ENCODE measurements at places on chromosomes 11 and 22.

- DNase-seq = no peak
Observed at GRCh38 chr11:82998697-82999096, 73.0 kb downstream of the RAB30 start.

DNA sequence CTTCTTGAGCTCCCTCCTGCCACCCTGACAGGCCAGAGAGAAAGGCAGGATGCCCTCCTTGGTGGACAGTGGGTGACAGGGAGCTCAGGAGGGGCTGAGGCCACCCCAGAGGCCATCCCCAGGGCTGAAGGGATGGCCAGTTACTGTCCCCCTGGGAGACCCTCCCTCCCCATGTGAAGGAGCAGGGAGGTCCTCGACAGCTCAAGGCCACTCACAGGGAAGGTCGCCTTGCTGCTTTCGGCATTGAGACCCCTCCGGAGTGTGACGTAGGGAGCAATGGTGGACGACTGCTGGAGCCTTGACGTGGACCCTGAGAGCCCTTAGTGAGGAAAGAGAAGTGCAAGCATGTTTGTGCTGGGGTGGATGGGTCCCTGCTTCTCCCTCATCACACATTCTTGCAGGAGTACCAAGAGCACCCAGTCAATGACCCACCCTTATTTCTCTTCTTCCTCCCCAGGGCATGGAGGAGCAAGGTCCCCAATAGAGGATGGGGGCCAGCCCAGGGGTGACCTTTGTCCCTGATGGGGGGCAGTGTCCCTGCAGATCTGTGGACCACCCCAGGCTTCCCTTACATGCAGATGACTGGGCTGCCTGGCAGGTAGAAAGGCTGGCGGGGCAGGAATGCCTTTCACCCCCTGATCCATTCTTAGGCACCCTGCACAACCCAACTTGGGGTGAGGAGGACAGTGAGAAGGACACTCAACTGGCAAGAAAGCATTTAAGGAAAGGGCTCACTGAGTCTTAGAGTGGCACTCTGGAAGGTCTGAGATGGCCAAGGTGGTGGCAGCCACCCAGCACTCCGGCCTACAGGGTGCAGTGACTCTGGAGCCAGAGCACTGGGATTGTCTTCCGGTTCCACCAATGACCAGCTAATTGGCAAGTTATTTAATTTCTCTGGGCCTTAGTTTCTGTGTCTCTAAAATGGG, 51.4 kb downstream of the C11orf58 start:
- DNase-seq = no peak

DNA sequence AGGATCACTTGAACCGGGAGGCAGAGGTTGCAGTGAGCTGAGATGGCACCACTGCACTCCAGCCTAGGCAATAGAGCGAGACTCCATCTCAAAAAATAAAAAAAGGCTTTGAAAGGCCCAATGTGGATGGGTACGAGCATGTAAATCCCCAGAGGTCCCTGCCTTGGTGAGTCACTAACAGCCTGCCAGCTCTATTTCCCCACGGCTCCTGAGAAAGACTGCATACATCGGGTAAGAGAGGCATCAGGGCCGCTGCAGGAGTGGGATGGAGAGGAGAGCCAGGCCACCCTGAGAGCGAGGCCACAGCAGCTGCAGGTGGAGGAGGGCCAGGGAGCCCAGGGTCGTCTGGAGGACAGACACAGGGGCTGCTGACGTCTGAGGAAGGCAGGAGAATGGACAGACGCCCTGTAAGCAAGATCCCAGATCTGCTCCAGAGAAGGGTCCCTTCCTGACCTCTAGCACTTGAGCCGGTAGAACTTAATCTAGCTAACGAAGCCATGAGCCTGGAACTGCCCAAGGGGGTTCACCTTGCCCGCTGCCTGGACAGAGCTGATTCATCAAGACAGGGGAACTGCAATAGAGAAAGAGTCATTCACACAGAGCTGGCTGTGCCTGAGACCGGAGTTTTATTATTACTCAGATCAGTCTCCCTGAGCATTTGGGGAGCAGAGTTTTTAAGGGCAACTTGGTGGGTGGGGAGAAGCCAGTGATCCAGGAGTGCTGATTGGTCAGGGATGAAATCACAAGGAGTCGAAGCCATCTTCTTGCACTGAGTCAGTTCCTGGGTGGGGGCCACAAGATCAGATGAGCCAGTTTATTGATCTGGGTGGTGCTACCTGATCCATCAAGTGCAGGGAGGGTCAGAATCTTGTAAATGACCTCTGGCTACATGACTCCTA, 5.1 kb upstream of the KRTAP5-9 start:
- DNase-seq = no peak

- peak; percentile 33 for DNase-seq
Observed at GRCh38 chr11:130001461-130002351, 929 bp downstream of the PRDM10 start.

DNA sequence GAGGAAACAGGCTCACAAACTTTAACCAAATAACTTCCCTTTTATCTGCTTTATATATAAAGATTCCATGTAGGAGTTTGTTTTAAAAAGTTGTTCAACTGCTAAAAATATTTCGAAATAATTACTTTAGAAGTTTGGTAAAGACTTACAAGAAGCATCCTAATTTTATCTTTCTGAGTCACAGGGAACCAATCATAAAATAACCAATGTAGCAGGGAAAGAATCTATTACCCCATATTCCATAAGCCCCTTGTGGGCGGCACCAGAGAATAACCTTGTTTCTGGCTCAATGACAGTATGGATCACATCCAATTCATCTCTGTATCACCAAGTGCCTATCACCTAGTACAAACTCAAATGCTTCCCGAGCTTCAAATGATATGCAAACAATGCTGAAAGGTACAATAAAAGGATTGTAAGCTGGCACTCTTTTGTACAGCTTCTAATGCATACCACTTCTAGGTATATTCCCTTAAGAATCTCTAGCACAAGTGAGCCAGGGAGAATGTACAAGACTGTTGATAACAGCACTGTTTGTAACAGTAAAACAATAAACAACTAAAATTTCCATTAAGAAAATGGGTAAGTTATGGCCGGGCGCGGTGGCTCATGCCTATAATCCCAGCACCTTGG, 158.4 kb downstream of the ATG16L2 start:
- no peak for DNase-seq

Measured in stimulated activated CD4-positive, alpha-beta T cell treated with anti-CD3 and anti-CD28 coated beads, Interleukin-2, amount 100 ng/mL, for 48 hours (primary cell).